Body of pancreas (tissue), 4 donors: ENCODE measurements at places on chromosomes 4 and X.

GRCh38 chr4:174528226-174528625 lies 5.9 kb upstream of the HPGD start:
- no peak for DNase-seq

GRCh38 chrX:31039327-31039711 lies 32.5 kb downstream of the FTHL17 start:
- no peak for DNase-seq

- no peak for DNase-seq
Observed at GRCh38 chrX:57447856-57448255, 144.0 kb upstream of the ZXDB start.

GRCh38 chr4:186693159-186693815 lies 30.4 kb downstream of the FAT1 start:
- DNase-seq, result peak; percentile 85

DNA sequence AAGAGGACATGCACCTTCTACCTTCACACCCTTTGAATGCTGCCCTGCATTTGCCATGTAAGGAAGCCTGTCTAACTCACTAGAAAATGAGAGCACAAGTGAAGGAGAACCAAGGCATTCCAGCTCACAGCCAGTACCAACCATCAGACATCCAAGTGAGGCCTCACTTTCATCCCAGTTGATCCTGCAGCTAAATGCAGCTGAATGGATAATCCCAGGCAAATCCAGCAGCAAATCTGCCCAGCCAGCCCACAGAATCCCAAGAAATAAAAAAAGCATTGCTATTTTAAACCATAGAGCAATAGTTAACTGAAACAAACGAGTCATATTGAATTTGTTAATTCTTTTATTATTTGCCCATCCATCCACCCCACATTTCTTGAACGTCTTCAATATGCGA lies 112.5 kb downstream of the C4orf33 start:
- no peak for DNase-seq

DNA sequence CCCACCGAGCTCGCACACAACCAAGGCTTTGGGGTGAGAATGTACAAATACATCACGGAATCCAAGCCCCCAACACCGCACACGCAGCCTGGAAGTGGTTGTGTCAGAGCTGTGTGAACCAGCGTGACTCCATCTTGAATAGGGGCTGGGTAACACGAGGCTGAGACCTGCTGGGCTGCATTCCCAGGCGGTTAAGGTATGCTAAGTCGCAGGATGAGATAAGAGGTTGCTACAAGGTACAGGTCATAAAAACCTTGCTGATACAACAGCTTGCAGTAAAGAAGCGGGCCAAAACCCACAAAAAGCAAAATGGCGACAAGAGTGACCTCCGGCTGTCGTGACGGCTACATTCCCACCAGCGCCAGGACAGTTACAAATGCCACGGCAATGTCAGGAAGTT lies 258.4 kb downstream of the DHRSX start:
- no peak for DNase-seq

DNA sequence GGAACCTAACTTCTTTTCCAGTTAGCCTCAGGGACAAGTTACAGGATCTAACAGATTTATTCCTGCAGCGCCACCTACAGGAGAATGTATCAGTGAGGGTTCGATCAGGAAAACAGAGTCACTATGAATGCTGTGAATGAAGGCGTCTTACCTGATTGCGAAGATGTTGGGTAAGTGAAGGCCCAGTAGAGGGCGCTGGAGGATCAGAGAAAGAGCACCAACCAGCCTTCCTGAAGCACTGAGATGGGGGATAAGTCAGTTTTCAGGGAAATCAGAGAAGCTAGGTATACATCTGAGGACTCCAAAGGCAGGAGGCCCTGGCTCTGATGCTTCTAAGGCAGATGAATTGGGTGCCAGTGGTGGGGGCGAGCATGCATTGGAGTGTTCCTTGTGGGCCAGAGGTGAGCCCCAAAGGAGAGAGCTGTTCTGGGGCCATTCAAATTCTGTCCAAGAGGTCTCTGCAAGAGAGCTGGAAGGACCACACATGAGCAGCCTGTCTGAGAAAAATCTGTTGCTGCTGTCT lies 169.9 kb upstream of the AADAT start:
- DNase-seq, result peak; percentile 81

DNA sequence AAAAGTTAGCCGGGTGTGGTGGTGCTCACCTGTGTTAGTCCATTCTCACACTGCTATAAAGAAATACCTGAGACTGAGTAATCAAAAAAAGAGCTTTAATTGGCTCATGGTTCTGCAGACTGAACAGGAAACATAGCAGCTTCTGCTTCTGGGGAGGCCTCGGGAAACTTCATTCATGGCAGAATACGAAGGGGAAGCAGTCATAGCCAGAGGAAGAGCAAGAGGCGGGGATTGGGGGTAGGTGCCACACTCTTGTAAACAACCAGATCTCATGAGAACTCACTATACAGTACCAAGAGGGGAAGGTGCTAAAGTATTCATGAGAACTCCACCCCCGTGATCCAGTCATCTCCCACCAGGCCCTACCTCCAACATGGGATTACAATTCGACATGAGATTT lies 64.1 kb downstream of the BEND4 start:
- no peak for DNase-seq

GRCh38 chrX:19811807-19812604 lies 75.4 kb downstream of the SH3KBP1 start:
- DNase-seq, result no peak

- no peak for DNase-seq
Observed at GRCh38 chrX:134512566-134512965, 52.6 kb downstream of the HPRT1 start.

GRCh38 chrX:151789179-151789800 lies 54.7 kb downstream of the CNGA2 start:
- DNase-seq, result peak; percentile 19

DNA sequence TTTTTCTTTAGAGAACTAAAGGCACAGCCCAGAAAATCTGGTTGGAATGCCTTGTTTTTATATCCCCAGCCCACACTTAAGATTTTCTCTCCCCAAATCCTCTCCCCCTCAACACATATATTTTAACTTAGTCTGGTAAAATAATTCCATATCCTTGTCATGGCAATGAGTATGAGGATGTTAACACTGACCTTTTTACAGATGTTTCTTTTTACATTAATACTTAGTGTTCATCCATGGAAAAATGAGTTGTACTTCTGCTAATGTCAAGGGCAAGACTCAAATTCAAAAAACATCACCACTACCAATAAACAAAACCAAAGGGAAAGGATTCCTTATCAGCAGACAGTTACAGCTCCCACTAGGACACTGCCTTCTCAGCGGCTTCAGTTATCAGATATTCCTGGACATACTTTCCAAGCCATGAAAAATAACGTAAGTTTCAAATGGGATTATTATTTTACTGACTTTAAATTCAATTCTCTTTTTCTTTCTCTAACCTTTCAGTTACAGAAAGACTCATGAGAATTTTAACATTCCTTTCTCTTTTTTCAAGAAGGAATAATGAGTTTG lies 83.3 kb downstream of the RASL11B start:
- DNase-seq, result no peak

- no peak for DNase-seq
Observed at GRCh38 chr4:101183666-101184373, 163.5 kb downstream of the PPP3CA start.

DNA sequence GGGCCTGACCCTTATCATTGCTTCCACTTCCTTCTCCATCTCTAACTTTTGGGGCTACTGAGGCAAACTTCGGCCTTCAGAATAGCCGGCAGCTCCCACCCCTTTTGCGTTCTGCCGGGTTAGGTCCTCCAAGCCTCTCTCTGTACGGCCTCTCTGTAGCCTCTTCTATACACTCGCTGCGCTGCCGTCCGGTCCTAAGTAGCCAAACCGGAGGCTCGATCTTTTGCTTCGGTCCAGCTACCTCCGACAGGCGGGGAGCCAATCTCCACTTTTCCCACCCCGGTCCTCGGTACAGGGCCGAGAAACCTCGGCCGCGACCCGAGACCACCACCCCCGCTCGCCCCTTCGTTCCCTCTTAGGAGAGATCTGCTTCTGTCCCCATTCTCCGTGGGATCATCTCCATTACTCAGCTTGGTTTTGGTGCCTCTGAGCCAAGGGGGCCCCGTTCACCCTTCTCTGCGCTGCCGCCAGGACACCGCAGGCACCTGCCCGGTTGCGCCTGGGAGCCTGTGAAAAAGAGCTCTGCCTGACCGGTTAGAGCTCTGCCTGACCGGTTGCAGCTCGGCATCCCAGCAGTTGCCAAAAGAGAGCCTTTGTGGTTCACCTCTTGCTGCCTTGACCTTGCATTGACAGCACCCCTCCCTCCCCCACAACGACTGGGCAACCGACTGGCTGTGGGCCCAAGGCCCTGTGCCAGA lies 1.0 kb upstream of the HTR2C start:
- DNase-seq, result no peak

DNA sequence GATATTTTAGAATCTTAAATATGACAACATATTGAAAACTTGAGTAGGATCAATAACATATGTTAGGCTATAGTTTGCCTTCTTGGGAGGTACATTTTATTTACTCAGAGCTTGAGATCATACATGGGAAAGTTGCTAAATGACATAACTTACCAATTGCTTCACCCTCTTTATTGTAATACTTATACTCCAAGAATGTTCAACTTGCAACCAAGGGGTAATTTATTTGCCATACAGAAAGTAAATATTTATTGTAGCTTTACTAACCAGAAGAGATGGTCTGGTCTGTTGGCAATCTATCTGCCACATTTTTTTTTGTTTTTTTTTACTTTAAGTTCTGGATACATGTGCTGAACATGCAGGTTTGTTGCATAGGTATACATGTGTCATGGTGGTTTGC lies 426.6 kb downstream of the ARHGAP24 start:
- no peak for DNase-seq

GRCh38 chrX:39261446-39262147 lies 460.3 kb downstream of the MID1IP1 start:
- DNase-seq, result peak; percentile 4

DNA sequence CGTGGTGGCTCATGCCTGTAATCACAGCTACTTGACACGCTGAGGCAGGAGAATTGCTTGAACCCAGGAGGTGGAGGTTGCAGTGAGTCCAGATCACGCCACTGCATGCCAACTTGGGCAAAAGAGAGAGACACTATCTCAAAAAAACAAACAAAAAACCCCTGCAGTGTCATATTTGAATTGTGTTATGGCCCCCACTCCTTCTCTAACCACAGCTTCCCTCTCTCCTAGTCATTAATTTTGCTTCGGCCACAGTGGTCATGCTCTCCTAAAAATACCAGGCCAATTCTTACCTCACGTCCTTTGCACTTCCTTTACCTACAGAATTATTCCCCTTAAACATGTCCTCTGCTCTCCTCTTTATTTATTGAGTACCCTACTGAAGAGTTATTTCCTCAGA lies 206.1 kb downstream of the PPP3CA start:
- DNase-seq, result no peak

DNA sequence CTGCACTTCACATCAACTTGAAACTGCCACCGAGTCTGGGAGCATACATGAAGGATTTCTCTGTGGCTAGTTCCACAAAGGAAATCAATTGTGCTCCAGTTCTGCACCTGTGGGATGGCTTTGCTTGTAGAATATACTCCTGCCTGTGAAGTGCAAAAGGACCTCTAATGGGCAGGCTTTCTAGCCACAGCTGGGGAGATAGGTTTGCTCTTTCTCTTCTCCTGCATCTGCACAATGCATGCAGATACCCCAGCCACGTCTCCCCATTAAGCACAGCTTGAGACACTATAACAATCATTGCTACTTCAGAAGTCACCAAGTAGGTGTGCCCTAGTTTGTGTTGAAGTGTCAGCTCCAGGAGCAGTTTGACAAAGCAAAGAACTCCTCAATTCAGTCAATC lies 364.6 kb downstream of the ZIC3 start:
- no peak for DNase-seq

DNA sequence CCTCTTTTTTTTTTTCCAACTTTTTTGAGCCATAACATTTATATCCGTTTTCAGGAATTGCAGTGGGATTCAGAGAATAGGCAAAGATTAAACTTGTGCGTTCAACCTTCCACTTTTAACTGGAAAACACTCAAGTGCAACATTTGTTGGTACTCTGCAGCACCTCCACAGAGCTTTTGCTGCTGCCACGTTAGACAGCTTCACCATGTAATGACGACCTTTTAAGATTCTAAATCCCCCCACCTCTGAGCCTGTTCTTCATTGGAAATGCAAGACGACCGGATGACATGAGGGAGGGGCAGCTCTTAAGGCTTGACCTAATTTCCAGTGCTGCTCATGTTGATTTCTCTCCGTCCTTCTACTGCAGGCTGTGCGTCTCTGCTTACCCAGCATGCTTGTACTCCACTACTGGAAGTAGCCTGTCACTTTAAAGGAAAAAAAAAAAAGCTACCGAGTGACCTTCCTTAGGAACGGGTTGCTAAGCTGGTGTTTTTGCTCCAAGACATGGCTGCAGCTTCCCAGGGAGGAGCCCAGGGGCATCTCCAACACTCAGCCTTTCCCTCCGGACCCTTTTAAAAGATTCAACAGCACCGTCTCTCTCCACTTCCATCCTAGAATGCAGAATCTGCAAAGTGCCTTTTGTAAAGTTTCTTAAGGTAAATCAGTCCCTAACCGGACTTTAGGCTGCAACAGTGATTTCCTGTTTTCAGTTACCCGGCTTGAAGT lies at the start of gene CC2D2A:
TSS of gene CC2D2A (plus strand) at position 481 of the 726 bp plus-strand sequence. CDS start 6,051 bp downstream, outside the sequence.
- DNase-seq, result peak; percentile 25

GRCh38 chrX:38664285-38664684 lies 102.9 kb downstream of the TSPAN7 start:
- peak; percentile 14 for DNase-seq

- DNase-seq, result no peak
Observed at GRCh38 chr4:177511611-177512010, 69.4 kb upstream of the AGA start.

DNA sequence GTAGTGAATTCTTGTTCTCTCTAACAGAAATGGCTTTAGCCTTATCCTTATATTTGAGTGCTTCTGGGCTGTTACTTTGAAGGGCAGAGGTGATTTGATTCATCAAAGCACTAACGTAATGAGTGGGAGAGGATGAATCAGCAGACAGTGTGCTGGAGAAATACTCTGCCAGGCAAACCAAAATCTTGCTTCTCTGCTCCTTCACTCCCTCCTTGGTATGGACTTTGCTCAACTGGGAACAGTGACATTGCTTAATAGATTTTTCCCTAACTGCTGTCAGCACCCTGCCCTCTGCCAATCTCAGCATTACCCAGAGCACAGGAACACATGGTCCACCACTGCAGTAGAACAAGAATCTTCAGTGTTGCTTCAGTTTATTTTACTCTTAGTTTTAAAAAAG lies 56.0 kb downstream of the PDLIM5 start:
- peak; percentile 60 for DNase-seq

- DNase-seq, result peak; percentile 64
Observed at GRCh38 chr4:173333658-173334084, 487 bp downstream of the HMGB2 start.

- no peak for DNase-seq
Observed at GRCh38 chrX:2463973-2464676, 36.7 kb downstream of the DHRSX start.

- DNase-seq, result peak; percentile 95
Observed at GRCh38 chr4:169314906-169315305, 44.1 kb upstream of the SH3RF1 start.

- DNase-seq, result no peak
Observed at GRCh38 chr4:160414496-160414895, 1311.6 kb downstream of the RAPGEF2 start.

DNA sequence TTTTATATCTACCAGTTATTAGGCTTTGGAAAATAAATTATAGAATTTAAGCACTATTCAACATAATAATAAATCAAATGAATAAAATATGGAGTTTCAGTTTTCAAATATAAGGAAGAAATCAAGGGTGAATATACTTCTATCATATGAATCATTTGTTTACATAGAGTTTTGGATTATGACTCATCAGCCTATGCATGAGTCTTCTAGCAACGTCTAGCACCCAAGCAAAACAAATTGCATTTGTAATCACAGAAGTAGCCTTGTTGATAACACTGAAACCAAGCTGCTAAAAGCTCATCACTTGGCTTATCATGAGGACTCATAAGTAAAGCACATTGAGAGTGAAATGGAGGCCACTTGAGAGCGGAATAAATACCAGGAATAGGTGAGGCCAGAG lies 434.6 kb downstream of the PCDH11X start:
- DNase-seq, result no peak
